ENCODE measurements at places on chromosomes 1 and 21.
A peak's percentile ranks its signal among the peaks of the same experiment; 100 is the strongest.

- no peak for DNase-seq
These were observed 16.3 kb downstream of the VPS45 start for GRCh38 chr1:150083907-150084306.

GRCh38 chr1:15417059-15417934 is 7.6 kb downstream of the EFHD2 start:
- no peak for DNase-seq

- DNase-seq: no peak
These were observed 6.1 kb upstream of the CROCC start for GRCh38 chr1:16915627-16915973.

DNA sequence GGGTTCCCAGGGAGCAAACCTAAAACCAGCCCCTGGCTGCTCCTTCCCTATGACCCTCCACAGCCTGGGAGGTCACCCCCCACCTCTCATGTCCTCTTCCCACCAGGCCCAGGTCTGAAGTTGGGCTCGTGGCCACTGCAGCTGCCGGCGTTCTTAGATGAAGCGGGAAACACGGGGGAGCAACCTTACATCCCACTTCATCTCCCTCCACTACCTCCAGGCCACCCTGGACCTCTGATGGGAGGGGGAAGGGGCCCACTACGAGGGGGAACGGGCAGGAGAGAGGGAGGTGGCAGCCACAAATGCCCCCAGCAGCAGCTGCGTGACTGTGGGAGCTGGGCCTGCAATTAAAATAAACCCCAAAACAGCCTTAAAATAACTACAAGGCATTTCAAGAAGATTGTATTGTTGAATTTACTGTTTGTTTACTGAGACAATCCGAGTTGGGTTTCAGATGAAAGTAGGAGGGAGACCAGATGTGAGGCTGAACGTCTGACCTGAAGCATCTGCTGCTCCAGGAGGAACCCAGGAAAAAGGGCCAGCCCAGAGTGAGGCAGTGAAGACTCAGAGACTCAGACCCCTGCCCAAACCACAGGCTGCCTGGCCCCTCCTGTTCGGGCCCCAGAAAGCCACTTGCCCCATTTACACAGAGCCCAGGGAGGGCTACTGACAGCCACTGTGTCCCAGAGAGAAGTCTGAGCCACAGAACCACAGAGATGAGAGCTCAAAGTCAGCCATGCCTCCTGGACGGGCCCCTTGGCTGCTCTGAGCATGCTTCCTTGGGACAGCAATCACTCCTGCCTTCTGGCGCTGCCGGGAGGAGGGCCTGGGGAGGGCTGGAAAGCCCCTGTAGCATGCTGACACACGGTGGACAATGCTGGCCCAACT is 59.8 kb downstream of the GLIS1 start:
- no peak for DNase-seq

DNA sequence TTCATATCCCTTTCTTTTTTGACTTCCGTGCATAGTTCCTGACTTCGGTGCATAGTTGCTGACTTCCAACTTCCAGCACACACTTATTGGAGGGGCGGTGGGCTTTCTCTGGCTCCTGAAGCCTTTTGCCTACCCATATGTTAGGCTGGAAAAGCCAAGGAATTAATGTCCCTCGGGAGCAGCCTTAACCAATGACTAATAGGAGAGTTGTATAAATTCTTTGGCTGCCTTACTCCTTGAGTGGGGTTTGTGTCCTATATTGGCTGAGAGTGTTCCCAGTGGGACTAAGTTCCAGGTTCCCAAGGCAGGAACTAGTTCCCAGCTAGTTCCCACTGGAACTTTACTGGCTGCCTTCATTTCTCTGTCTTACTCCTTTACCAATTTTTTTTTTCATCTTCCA is 105.7 kb downstream of the ZNF326 start:
- no peak for DNase-seq

GRCh38 chr1:209248649-209249279 is 334.8 kb upstream of the CAMK1G start:
- peak; percentile 62 for DNase-seq

- DNase-seq: no peak
These were observed 65.7 kb downstream of the NENF start for GRCh38 chr1:212498283-212499040.

All from WTC11 (cell line).